ENCODE measurements at places on chromosomes 7 and 10.

DNA sequence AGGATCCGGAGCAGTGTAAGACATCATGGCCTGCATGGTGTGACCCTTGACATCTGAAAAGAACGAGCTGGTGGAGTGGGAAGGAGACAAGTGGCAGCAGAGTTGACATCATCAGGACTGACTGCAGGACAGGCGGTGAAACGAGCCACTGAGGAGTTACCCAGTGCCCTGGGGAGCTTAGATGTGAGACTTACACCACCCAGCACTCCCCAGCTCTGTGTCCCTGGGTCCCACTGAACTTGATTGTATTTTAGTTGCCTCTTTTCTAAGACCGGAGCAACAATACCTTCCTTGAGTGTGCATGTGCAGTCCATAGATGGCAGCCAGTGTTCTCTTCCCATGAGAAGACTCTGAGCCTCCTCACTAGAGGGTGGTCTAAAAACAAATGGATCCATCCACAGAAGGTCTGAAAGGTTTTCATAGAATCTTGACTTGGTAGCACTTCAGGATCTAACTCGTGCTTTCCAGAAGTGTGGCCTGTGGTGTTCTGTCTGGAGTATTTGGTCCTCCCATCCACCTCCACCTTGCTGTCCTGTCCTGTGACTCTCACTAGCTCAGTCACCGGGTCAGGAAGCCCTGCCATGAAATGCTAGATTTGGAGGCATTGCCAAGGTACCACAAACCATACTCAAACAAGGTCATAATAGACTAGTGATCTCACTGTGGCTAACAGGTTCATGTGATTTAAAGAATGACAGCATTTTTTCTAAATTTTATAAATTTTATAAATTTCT lies 59.0 kb downstream of the IKZF1 start:
- no peak for DNase-seq

DNA sequence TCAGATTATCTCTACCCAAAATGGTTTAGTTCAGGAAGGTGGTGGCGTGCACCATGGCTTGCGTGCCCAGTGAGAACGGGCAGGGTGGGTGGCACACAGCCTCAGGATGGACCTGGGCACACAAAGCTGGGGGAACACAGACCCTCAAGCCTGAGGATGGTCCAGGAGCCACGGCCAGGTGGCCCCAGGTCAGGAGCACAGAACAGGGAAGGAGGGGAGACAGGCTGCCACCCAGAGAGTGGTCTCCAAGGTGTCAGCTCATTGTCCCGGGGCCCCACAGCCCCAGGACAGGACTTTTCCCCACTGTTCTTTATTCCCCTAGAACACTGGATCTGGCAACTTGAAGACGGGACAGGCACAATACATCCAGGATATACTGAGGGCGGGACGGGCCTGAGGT lies 75.6 kb upstream of the MGMT start:
- no peak for DNase-seq

DNA sequence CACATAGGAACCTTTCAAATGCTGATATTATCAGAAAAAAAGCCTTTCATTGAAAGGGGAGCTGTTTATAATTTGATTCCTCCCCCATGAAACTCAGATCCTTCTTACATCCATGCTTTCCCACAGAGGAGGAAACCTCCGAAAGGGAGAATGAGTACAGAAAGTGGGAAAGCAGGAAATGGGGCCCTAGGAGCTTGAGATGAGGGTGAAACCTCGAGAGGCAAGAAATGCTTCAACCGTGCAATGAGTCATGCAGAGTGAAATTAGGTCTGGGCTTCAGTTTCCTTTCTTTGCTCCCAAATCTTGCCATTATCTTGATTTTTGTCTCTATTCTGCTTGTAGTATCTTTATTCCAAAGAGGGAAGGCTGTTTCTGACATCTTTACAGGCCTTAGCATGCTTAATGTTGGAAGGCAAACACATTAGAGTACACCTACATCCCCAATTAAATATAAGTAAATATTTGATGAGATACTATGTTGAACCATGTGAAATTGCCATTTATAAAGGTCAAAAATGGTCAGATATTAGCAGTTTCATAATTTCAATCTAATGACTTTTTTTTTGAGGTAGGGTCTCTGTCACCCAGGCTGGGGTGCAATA lies 79.1 kb downstream of the NAMPT start:
- no peak for DNase-seq

- no peak for DNase-seq
Observed at GRCh38 chr7:142185801-142186200, 72.1 kb downstream of the PRSS58 start.
